Hepatocyte (in vitro differentiated cells): ENCODE measurements at places on chromosomes 3 and 15. TPM values are rescaled to one million over a fixed set of nuclear protein-coding genes. Genes with fewer than 3 reads are reported as not detected.

SV2B gene
- 0.17 TPM in 1 of 2 replicates, not detected in the other for polyA plus RNA-seq

GRCh38 chr15:90646662-90647305, 70.4 kb upstream of the BLM start:
- no peak for DNase-seq

DNA sequence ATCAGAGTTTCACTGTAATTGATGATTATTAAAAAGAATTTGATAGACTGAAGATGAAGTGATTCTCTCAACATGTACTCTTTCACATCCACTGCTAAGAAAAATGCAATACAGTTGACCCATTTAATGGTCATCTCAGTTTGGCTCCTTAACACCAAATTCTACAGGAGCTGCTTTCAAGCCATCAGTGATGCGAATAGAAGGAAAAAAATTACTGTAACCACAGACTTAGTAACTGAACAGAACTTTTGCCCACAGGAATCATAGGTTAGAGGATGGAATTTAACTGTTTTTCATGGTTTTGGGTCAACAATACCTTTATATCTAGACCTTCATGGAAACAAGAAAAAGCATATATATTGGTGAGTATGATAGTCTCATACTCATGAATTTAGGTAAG, 633.5 kb downstream of the CADM2 start:
- DNase-seq, result no peak

CSPG5 gene
- polyA plus RNA-seq, result 0.32 and 0.34 TPM in 2 replicates

DNA sequence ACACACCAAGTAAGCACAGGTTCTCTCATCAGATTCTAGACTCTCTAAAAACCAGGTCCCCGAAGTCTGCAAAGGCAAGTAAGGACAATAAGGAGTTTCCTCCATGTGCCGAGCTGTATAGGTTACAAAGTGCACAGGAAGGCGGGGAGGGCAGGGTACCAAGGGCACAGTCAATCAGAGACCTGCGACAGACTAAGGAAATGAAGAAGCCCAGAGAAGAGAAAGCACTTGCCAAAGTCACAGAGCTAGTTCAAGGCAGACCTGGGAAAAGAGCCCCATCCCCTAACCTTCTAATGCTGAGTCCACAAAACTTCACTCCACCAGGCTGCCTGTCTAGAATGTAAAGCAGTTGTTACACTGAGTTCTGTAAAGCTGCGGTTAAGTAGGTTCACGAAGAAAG, 1.7 kb downstream of the SEC13 start:
- no peak for DNase-seq

GRCh38 chr3:170352936-170353335, 4.6 kb upstream of the SKIL start:
- no peak for DNase-seq

CCR2 gene
- not detected in 2 replicates for polyA plus RNA-seq

- DNase-seq, result no peak
Observed at GRCh38 chr3:10629671-10630040, 124.3 kb upstream of the ATP2B2 start.

- no peak for DNase-seq
Observed at GRCh38 chr3:11430624-11431023, 158.4 kb downstream of the ATG7 start.

TMEM40 gene
- 0.68 and 1.6 TPM in 2 replicates for polyA plus RNA-seq

GRCh38 chr3:191901741-191902140, 440.8 kb downstream of the PYDC2 start:
- DNase-seq, result no peak
